ENCODE measurements at places on chromosomes 4 and X.

DNA sequence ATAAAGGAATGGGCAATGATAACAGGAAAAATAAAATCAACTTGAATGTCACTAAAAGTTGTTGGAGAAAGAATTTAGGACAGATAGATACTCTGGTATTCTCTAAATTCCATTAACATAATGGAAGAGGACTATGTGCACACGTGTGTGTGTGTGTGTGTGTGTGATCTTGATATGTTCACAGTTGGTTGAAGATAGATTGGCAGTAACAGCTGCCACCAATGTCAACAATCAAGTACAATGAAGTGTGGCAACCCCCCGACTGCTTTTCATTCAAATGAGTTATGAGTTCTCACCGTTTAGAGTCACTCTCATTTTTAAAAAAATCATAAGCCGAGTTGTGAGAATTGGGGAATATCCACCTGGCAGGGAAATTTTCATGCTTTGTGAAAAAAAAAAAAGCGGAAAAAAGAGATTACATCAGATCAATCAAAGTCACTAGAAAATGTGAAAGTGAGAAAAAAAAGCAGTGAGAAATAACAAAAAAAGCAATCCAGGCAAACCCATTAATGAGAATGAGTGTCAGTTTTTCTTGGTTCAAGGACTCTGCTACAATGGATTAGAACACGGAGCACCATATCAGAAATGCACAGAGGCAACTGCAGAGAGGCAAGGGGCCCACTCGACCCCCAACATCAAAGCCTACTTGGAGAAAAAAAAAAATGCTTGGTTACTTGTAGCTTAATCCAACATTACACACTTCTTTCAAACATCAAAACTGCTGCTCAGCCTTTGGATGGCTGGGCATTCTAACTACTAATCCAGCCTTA is 414.9 kb upstream of the PITX2 start:
- no peak for DNase-seq

DNA sequence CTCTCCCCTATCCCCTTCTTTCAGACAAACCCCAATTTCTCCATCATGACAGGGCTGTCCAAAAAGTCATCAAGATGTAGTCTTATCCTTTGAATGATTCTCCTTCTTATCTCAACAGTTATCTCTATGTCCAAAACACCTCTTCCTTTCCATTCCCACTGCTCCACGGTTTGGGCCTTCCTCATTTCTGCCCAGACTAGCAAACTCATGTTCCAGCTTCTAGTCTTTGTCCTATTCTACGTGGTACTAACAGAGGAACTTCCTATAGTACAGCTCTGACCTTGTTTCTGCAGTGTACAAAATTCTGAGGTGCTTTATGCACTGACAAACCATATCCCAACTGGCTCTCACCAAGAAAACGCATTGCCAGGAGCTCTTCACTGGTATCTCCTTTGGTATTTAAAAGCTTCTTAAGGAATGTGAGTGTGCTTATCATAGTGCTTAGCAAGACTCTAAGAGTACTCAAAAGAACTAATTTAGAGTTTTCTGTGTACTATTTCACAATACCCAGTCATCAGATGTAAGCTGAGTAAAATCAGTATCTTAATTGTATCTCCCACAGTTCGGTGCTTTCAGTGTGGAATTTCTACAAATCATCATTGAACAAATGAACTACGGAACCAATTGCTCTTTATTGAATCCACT is 65.5 kb downstream of the MAML3 start:
- DNase-seq = no peak

DNA sequence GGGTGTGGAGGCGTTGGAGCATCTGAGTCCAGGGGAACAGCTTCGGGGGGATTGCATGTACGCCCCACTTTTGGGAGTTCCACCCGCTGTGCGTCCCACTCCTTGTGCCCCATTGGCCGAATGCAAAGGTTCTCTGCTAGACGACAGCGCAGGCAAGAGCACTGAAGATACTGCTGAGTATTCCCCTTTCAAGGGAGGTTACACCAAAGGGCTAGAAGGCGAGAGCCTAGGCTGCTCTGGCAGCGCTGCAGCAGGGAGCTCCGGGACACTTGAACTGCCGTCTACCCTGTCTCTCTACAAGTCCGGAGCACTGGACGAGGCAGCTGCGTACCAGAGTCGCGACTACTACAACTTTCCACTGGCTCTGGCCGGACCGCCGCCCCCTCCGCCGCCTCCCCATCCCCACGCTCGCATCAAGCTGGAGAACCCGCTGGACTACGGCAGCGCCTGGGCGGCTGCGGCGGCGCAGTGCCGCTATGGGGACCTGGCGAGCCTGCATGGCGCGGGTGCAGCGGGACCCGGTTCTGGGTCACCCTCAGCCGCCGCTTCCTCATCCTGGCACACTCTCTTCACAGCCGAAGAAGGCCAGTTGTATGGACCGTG is 2.2 kb downstream of the AR start:
- no peak for DNase-seq

- no peak for DNase-seq
Measured at GRCh38 chr4:149095811-149096210, 653.6 kb upstream of the NR3C2 start.

- no peak for DNase-seq
Measured at GRCh38 chr4:186715077-186715476, 8.6 kb downstream of the FAT1 start.

DNA sequence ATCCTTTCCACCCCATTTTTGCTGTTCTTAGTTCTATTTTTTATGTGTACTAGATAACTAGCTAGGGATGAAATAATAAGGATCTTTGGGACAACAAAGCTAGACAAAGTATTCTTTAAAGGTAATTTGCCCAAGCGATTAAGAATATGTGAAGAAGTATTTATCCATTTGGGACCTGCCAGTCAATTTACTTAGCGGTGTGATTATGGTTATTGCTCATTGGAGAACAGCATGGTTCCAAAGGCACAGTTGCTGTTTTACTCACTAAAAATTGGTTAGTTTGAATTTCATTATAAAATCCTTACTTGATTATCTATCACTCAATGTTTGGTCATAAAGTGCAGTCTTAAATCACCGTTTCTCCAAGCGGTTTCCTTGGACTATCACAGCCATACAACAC is 124.1 kb downstream of the SNCA start:
- DNase-seq = no peak

GRCh38 chrX:19377799-19378198 is 34.1 kb downstream of the PDHA1 start:
- DNase-seq = no peak

DNA sequence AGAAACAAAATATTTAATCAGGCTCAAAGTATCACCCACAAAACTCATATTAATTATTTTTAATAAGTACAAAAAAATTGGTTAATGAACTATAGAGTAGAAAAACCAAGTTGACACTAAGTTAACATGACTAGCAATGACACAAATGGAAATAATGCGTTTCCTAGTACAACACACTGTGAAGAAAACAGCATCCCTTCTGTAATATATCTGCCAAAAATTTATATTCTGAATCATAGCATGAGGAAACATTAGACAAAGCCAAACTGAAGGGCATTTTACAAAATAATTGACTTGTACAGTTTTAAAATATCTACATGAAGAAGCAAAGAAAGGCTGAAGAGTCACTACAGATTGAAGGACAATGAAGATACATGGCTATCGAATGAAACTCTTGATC is 477.6 kb upstream of the INTU start:
- DNase-seq = no peak

GRCh38 chrX:72003811-72004750 is 93.4 kb downstream of the NHSL2 start:
- DNase-seq = no peak

GRCh38 chr4:113692809-113693411 is 68.6 kb downstream of the CAMK2D start:
- DNase-seq = no peak

GRCh38 chr4:45578874-45579273 is 545.0 kb downstream of the GABRG1 start:
- no peak for DNase-seq

- no peak for DNase-seq
Measured at GRCh38 chr4:77800483-77801259, 18.5 kb downstream of the CNOT6L start.

DNA sequence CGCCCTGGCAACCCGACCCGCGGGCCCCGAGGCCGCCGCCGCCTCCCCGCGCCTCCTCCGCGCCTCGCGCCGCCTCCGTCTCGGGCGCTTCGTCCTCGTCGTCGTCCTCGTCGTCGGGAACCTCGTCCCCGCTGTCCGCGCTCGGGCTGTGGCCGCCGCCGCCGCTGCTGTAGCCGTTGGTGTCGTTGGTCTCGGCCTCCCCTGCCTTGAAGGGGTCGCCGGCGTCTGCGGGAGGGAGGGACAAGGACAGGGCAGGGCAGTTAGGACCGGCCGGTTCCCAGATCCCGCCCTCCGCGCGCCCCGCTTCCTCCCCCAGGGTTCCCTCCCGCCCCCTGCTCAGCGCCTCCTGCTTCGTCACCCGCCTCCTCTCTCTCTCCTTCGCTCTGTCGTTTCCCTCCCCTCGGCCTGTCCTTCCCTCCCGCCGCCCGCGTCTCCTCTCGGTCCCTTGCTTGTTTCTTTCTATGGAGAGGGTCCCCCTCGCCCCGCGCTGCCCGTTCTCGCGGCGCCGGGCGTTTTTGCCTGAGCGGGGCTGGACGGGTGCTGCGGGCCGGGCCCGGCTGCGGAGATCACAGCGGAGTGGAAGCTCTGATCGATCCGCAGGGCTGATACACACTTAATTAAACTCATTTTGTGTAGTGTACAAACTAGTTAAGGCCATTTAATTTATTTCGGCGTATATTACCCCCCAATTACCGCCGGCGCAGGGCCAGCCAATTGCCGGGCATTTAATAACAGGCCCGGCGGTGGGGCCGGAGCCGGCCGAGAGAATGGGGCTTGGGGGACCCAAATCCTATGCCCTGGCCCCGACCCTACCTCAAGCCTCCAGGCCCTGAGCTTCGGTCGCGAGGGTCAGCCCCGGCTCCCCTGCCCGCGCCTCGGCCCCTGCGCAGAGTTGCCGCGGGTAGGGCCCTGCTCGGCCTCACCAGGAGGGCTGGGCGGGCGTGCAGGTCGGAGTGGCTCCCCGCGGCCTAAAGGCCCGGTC is 2.4 kb downstream of the NKX1-1 start:
- no peak for DNase-seq

GRCh38 chr4:1588306-1588705 is 95.8 kb downstream of the FAM53A start:
- DNase-seq = no peak

- peak; percentile 22 for DNase-seq
Measured at GRCh38 chrX:120244735-120245498, 5.7 kb upstream of the ZBTB33 start.
